AG10803 (cell line): ENCODE measurements at places on chromosomes 1 and 21.

- no peak for DNase-seq
Measured at GRCh38 chr1:71809085-71809484, 473.3 kb downstream of the NEGR1 start.

- peak; percentile 54 for DNase-seq
Measured at GRCh38 chr1:67685558-67686266, 711 bp downstream of the GADD45A start.

- no peak for DNase-seq
Measured at GRCh38 chr1:177793900-177794299, 176.0 kb downstream of the SEC16B start.

DNA sequence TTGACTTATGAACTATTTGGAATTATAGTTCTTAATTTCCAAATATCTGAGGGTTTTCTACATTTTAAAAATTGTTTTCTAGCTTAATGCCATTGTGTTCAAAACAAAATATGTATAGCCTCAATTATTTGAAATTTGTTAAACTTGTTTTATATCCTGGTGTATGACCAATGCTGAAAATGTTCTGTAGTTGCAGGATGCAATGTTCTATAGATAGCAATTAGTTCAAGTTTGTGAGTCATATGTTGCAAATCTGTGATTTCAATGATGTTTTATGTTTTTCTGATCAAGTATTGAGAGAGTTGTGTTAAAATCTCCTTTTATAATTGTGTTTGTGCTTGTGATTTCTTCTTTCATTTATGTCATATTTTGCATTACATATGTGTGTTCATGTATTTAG, 517.5 kb downstream of the ADGRL2 start:
- DNase-seq: no peak

DNA sequence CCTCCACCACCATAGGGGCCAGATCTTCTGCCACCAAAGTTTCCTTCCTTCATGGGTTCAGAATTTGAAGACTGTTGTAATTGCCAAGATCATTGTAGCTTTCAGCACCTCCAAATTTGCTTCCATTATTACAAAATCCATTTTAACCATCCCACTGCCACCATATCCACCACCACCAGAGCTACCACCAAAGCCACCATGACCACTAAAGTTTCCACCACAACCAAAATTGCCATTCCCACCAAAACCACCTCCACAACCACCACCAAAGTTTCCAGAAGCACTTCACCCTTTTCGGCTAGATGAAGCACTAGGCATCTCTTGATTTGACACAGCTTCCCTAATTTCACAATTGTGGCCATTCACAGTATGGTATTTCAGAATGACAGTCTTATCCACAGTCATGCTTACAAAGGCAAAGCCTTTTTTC, 45.2 kb downstream of the SLC30A7 start:
- no peak for DNase-seq

- DNase-seq: no peak
Measured at GRCh38 chr1:51636191-51636590, 19.3 kb downstream of the OSBPL9 start.

DNA sequence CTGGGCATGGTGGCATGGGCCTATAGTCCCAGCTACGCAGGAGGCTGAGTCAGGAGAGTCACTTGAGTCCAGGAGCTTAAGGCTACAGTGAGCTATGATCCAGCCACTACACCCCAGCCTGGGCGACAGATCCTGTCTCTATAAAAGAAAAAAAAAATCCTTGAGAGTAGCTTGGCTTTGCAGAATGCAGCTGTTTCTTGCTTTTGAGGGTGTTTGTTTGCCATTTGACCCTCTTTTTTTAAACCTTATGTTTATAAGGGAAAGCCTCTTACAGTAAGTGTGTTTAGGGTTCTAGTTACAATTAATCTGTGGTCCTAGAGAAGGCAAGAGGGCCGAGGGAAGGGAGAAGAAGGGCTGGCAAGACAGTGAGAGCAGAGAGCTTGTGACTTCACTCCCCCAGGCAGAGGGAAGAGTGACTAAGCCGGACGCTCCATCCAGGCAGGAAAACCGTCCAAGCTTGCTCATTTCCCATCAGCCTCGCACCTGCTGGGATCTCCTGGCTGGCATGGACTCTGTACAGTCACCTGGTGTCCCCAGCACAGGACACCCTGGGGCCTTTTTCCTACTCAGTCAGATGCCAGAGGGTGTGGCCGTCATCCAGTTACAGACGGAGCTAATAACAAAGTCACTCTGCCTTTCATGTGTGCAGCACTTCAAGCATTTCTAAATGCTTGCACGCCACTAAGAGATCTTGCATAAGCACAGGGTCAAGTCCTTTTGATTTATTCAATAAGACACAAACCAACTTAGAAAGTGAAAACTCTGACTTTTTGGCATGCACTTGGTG, 55.5 kb upstream of the PSEN2 start:
- peak; percentile 80 for DNase-seq

GRCh38 chr1:113095790-113096455, 22.9 kb downstream of the LRIG2 start:
- no peak for DNase-seq

- no peak for DNase-seq
Measured at GRCh38 chr1:51518033-51518585, 957 bp downstream of the EPS15 start.

DNA sequence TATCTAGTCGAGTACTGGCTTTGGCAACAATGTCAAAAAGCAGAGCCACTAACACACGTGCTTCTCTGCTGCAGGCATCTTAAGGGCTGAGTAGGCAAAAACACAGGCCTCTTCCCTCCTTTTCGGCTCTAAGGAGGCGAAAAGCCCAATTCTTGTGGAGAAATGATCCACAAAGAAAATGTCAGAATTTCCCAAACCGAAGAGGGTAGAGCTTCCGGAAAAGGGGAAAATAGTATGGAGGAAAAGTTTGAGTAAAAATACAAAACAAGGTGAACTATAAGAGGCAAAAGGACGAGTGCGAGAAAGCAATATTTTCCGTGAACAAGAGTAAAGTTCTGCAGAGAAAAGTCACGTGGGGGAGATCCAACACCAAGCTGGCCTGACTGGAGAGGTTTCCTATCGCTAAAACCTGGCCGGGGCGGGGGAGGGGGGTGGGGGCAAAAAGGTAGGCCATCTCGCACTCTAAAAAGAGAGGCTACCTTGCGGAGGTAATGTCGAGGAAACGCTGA, 551 bp downstream of the ZRANB2 start:
- peak; percentile 27 for DNase-seq

DNA sequence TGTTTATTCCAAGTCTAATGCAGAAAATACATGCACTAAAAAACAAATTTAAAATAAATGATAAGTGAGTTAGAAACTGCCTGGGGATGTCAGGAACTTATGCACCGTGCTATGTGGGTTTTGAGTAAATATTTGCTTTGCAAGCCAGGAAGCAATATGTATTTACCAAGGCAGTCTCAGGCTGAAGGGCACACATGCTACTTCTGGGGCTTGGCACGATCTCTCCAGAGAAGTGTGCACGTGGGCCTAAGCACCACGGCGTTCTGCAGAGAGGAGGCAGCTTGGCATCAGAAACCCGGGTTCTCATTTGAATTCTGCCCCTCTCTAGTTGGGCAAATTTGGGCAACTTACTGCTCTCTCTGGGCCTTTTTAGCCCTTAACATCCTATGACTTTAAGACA, 72.6 kb upstream of the ROR1 start:
- no peak for DNase-seq

DNA sequence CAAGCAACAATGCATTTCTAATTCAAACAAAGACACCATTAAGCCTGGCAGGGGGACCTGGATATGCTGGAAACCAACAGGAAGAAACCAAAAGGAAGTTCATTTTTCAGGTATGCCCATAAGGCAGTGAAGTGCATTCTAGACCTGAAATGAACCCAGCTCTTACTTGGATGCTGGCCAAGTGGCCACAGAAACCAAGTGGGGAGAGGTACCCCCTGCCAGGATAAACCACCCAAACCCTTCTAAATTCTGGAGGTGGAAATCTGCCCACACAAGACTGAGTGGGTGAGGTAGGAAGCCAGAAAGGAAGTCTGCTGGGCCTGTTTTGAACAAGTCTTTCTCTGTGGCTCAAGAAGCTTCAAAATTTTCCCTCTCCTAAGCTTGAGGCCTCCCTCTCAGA, 2.6 kb downstream of the CD5L start:
- DNase-seq: no peak

DNA sequence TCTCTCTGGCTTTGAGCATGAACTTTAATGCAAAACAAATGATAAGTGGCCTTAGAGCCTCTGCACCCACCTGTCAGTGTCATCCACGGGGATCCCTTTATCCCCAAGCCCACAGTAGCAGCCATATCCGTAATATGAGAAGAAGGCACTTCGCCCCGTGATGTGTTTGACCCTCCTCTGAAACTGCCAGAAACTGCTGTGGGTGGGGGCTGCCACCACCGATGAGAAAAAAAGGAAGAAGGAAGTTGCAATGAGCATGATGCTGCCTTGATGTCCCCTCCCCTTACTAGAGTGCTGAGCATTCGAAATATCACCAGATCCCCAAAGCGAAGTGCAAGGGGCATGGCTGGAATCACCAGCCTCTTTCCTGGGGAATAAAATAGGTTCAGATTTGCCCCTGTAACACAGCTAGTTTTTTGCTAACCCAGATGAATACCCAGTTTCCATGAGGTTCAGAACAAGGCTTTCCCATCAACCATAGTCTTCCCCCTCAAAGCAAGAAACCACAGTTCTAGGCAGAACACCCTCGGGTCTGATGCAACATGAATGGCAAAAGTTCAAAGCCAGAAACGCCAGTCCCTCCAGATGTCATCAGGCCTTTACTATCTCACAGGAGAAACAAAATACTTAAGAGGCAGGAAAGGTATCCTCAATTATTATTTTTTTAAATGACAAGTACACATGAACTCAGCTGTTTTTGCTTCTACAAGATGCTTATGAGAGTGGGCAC, 10.8 kb upstream of the UBXN10 start:
- DNase-seq: peak; percentile 20

- no peak for DNase-seq
Measured at GRCh38 chr1:228542981-228543380, 55.8 kb downstream of the RNF187 start.

DNA sequence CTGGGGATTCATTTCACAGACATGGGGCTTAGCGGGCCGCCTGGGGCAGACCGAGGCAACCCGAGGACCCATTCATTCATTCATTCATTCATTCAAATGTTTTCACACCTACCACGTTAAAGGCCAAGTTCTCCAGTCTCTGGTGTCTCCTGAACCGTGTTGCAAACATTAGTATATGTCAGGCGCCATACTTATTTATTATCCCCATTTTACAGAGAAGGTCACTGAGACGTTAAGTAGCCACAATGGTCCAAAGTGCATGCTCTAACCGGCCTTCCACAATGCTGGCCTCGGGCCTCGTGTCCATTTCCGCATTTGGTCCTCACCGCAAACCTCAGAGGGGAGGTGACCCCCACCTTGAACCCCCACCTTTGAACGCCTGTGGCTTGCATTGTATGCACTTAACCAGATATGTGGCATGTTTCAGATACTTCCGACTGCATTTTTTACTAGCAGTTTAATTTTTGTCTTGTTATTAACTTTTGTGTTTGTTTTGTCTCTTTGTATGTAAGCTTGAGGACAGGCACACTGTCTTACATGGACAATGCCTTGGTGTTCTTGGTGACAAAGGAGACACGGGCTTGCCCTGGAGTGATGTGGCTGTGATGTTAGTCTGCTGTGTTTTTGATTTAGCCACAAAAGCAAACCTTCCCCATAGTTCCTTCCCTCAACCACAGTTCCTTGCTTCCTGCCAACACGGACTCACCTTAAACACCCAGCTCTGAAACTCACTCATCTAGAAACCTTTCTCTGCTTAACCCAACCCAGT, 1.2 kb upstream of the IFFO2 start:
- DNase-seq: no peak

DNA sequence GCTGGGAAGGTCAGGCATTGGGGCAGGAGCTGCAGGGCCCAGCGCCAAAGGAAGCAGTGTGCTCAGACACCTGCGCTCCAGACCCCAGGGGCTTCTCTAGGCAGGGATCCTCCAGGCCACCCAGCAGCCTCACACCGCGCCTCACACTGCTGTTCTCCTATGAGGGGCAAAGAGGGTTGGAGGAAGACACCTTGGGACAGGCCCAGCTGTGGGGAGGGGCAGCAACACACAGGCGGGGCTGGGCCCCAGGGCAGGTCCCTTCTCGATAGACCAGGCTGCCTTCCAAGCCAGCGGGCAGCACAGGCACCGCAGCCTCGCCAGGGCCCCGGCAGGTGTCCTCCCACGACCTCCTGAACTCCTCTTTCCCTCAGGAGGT, 20.7 kb upstream of the PRSS38 start:
- no peak for DNase-seq

- no peak for DNase-seq
Measured at GRCh38 chr1:172863031-172863430, 187.7 kb downstream of the TNFSF18 start.

- peak; percentile 86 for DNase-seq
Measured at GRCh38 chr21:28333578-28334075, 659.0 kb downstream of the LTN1 start.

GRCh38 chr21:32520875-32521735, 64.2 kb downstream of the TCP10L start:
- DNase-seq: peak; percentile 97

DNA sequence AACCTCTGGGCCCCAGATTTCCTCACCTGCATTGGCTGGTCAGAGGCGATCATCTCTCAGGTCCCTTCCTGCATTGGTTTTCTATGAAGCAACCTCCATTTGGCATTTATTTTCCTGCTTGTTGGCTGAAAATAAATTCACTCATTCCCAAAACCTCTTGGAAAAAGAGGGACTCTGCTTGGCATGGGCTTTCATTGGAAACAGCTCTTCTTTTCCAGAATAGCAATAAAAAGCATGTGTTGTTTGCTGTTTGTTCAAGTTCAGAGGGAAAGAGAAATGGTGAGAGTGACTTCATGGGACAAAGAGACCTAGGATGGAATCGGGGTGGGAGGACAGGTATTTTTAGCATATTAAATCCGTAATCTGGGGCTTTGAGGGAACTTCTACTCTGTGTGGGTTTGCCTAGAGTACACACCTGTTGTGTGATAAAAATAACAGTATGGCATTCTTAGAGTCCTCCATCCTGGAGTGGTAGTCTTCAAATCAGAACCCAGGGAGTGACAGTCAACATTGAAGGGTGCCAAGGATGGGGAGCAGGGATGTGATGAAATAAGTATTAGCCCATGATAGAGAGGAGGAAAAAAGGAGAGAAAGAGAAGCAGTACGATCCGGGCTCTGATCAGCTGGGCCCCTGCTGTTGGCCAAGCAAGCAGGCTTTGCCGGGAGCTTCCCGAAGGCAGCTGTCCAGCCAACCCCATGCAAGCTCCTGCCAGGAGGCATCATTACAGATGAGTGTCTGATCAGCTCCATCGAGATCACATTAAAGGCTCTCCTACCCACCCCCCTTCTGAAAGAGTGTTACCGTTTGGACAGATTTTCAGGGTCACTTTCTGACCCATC, 131.9 kb upstream of the NFIA start:
- no peak for DNase-seq

DNA sequence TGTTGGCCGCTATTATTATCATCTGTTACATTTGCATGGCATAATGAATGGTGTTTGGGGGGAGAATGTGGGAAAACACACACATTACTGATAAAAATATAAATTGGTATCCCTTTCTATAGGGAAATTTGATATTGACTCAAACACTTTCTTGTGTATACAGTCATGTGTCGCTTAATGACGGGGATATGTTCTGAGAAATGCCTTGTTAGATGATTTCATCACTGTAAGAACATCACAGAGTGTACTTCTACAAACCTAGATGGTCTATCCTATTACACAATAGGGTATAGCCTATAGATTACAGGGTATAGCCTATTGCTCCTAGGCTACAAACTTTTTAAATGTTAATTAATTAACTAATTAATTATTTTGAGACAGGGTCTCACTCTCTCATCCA, 67.2 kb upstream of the B3GALNT2 start:
- DNase-seq: no peak
